ENCODE measurements at places on chromosomes 3 and 15.
A peak's percentile ranks its signal among the peaks of the same experiment; 100 is the strongest.

GRCh38 chr3:58288011-58288728 lies 17.9 kb upstream of the RPP14 start:
- DNase-seq: no peak

DNA sequence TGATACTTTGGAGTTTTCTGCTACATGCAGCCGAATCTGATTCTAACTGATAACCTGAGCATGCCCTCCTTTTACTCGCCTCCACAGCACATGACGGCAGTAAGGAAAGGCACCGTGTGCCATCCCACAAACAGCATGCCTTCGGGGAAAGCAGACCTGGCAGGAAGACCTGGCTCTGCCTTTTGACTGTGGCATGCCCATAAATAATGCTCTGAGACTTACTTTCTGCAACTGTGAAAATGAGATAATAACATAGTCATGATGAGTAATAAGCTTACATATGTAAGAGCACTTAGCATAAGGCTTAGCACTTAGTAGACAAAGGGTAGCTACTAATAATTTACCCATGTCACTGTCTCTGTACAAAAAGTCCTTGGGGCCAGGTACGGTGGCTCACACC lies 32.9 kb downstream of the MTHFS start:
- no peak for DNase-seq

GRCh38 chr3:124119056-124119716 lies 127.3 kb upstream of the ROPN1 start:
- DNase-seq: no peak

DNA sequence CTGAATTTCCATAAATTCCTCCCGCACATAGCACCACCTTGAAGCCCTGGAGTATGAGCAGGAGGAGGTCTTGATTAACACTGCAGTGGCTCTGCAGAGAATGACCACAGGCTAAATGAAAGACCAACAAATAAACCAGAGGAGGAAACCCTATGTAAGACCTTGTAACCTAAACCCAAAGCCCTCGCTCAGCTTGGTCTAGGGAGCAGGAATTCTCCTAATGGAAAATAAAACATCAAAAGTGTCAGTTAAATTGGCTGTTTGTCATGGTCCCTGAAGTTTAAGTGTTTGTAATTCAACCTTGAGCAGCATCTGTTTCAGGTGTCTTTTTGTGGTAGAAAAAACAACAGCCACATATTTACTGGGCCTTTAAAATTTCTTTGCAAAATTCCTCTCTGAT lies 9.2 kb upstream of the UBE2Q2 start:
- DNase-seq: no peak

GRCh38 chr15:63260791-63261190 lies 16.6 kb upstream of the APH1B start:
- DNase-seq: no peak

GRCh38 chr3:51099794-51100535 lies 285.1 kb upstream of the MANF start:
- no peak for DNase-seq

DNA sequence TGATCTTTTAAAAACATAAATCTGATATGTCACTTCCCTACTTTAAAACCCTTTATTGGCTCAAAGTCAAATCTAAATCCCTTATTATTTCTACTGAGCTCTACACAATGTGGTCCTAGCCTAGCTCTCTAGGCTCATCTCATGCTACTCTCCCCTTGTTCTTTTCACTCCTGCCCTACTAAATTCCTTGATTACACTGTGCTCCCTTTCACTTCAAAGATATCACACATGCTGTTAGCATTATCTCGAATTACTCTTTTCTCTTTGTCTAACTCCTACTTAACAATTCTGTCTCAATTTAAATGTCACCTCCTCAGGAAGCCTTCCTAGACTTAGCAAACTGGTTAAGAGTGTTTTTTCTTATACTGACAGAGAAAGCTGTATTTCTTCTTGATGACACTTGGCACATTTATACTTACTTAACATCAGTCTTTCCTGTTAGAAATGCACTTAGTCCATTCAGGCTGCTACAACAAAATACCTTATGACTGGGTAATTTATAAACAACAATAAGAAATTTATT lies 102.0 kb downstream of the SCAPER start:
- DNase-seq: no peak

GRCh38 chr15:27260523-27260922 lies 289.5 kb downstream of the GABRG3 start:
- DNase-seq: peak; percentile 18

GRCh38 chr15:94366781-94367180 lies 135.4 kb downstream of the MCTP2 start:
- peak; percentile 23 for DNase-seq

GRCh38 chr15:88617790-88618189 lies 3.4 kb upstream of the AEN start:
- no peak for DNase-seq

DNA sequence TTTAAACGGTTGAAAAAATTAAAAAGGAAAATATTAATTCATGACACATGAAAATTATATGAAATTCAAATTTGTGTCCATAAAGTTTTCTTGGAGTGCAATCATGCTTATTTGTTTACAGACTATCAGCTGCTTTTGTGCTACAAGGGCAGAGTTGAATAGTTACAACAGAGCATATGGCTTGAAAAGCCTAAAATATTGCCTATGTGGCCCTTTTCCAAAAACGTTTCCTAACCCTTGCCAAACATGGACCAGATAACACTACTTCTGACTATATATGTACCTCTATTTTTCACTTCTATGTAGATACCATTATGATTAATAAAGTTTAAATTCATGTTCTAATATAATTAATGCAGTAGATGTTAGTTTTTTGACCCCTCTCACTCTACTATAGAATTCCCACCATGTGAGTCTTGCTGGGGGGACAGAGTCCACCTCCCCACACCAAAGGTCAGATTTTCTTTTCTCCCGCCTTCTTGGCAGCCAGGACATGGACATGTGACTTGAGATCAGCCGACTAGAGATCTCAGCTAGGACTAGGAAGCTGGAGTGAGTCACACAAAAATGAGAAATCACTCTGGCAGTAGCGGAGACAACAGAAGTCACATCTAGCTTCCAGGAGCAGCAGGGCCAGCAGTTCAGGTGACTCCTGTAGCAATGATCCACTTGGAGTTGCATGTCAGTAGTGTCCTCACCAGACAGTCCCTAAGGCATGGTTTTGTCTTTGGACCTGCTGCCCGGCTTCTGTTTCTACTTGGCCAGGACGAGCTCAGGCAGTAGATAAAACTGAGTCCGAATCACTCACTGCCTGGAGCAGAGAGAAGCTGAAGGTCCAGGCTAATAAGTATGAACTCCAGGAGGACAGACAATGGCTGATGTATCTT lies 22.4 kb downstream of the CIAO2A start:
- no peak for DNase-seq

DNA sequence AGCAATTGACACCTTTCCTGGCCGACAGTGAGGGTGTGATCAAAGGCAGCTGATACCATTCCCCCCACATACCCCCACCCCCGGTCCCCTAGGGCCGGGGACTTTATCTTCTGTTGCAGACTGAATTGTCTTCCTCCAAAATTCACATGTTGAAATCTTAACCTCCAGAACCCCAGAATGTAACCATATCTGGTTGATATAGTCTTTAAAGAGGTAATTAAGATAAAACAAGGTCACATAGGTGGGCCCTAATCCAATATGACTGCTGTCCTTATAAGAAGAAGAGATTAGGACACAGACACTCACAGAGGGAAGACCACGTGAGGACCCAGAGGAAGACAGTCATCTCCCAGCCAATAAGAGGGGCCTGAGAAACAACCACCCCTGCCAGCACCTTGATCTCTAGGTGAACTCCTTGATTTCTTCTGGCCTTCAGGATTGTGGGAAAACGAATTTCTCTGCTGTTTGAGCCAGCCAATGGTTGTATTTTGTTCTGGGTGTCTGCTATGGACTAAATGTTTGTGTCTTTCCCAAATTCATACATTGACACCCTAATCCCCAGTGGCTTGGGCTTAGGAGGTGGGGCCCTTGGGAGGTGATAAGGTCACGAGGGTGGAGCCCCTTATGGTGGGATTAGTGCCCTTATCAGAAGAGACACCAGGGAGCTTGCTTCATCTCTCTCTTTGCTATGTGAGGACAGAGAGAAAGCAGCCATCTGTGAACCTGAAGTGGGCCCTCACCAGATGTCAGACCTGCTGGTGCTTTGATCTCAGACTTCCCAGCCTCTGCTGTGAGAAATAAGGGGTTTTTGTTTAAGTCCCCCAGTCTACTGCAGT lies 144.0 kb downstream of the CHSY1 start:
- no peak for DNase-seq

DNA sequence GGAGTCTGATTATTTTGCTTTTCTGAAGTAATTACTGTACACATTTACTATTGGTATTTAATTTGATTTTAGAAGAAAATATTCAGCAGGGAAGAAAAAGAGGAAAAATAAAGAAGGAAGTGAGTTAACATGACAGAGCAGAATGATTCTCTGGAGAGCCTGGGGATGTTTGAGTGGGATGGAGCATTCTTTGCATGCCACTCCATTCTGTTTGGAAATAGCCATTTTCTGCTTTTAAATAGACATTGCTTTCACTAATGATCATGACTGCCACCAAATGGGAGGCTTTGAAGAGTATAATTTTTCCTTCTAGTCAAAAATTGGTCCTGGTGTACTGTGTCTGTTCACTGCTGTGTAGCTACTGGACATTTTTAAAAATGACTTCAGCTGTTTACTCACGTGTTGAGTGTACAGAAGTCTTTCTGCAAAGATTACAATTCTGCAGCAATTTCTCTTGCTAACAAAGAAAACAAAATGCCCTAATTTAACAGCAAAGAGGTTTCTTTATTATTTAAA lies 196.1 kb downstream of the RYR3 start:
- no peak for DNase-seq

- DNase-seq: no peak
These were observed 523.0 kb downstream of the FOXP1 start for GRCh38 chr3:71060536-71060935.

DNA sequence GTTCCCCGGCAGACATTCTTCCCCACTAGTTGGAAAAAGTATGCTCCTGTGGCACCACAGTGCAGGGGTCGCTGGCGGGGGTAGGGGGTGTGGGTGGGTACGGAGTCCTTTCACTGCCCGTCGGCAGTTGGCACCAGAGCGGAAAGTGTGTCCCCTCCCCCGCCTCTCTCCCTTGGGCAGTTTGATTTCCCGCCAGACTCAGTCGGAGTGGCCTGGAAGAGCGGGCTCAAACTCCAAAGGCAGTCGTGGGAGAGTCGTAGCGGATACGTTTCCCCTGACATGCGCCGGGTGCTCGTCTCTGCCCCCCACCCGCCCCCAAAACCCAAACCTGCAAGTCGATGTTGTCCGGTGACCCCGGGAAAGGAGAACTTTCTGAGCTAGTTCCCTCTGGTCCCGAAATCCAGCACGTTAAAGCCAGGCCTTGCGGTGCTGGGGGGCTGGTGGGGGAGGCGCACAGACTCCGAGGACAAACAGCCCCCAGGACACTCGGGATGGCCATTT lies 4.4 kb upstream of the FOXB1 start:
- DNase-seq: peak; percentile 9

DNA sequence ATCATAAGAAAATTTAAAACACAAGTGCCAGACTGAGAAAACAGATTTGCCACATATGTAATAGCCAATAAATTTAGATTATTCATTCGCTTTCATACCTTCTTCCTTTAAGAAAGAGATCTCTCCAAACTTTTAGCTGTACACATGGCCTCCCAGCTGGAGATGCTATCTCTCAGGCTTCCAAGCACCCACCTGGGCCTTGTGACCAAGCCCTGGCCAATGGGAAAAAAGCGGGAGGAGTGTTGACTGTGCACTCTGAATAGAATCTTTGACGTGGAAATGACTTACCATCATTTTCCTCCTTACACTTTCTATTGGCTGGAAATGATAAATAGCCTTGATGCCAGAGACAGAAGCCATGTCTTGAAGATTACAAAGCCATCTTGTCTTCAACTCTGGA lies 1106.6 kb downstream of the TBL1XR1 start:
- no peak for DNase-seq

GRCh38 chr3:144175644-144176425 lies 204.2 kb downstream of the DIPK2A start:
- no peak for DNase-seq

DNA sequence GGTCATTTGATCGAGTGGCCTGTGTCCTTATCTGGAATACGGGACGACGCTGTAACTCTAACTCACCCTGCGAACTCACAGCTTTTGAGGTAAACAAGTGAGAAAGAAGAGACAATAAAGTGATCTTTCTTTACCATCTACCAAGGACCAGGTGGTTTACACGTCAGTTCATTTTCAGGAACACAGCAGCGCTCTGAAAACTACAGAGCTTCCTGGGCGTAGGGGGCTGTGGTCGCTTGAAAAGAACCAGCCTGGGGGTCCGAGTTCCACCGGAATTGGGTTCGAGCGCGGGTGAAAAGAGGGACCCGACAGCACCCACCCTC lies 357 bp downstream of the KIAA1143 start:
- DNase-seq: no peak

- DNase-seq: no peak
These were observed 4.3 kb upstream of the LTF start for GRCh38 chr3:46468753-46469600.

GRCh38 chr3:148758303-148758884 lies 60.7 kb downstream of the AGTR1 start:
- no peak for DNase-seq

DNA sequence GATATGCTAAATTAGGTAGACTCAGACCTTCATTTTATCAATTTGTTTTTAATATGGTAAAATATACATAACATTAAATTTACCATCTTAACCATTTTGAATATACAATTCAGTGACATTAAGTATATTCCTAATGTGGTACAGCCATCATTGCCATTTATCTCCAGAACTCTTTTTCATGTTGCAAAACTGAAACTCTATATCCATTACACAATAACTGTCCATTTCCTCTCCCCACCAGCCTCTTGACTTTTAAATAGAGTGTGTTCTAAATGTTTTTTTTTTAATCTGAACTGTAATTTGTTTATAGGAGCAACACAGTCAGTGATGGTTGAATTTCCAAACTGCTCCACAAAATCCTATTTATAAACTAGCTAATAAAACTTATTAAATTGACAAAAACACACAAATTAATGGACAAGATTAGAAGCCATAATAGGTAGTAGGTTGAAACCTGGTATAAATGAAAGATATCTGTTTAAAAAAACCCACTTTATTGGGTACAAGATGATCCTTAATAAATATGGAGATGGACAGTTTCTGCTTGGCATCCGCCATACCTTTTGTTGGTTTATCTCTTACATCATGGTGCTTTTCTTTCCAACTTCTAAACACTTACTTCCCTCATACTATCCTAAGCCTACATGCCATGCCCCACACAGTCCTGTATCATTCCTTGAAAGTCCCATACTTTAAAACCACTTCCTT lies 142.4 kb downstream of the ZPLD1 start:
- DNase-seq: no peak

GRCh38 chr15:67813104-67813634 lies 12.1 kb upstream of the SKOR1 start:
- no peak for DNase-seq

DNA sequence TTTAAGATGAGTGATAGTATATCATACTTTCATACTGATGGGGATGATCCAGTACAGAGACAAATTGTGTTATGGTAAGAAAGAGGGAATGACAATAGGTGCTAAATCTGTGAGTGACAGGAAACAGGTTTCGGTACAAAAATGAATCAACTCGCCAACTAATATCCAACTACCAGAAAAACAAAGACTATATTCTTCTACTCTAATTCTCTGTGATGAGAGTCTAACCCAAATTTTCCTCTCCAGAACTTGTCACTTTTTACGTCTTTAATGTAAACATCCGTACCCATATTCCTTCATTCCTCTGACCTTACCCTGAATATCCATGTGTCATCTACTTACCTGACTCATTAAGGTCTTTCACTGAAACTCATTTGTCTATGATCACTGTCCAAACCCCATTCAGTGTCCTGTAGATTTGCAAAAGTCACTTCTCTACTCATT lies 39.6 kb downstream of the SCAPER start:
- DNase-seq: no peak
